ENCODE measurements at places on chromosomes 5 and 9. TPM values are rescaled to one million over a fixed set of nuclear protein-coding genes. Genes with fewer than 3 reads are reported as not detected.

Gene PROB1
- 1.3 TPM for total RNA-seq

Gene PTTG1
- total RNA-seq, result 6.9 TPM

Gene PCDHGA3
- 6.5 TPM for total RNA-seq

Gene MRPS2
- total RNA-seq, result 24.9 TPM

Gene CCDC112
- 14.4 TPM for total RNA-seq

Gene C5orf58
- total RNA-seq, result not detected

Gene SHISAL2B
- not detected for total RNA-seq

Gene PDGFRB
- 258 TPM for total RNA-seq

DNA sequence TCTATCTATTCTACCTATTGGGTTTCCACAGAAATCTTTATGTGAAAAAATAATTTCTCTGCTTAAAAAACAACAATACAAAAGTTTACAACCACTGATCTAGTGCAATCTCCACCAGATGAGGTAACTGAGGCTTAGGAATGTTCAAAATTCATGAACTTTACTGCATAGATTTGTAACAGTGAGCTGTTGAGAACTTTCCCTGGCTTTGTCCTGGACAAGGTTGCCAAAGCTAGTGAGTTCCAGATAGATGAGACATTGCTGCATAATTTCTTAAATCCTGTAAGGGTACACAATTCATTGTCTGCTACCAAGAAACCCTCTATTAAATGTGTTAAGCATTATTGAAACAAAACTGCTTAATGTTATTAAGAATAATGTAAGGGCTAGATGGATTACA, 102.7 kb downstream of the OSMR start:
- no peaks in the 10 kb centered on the region for H3K4me1 ChIP-seq
- H3K27ac ChIP-seq, result no peak overlapping the region
- H3K4me3 ChIP-seq, result no peak overlapping the region
- H3K36me3 ChIP-seq, result no peaks in the 10 kb centered on the region

DNA sequence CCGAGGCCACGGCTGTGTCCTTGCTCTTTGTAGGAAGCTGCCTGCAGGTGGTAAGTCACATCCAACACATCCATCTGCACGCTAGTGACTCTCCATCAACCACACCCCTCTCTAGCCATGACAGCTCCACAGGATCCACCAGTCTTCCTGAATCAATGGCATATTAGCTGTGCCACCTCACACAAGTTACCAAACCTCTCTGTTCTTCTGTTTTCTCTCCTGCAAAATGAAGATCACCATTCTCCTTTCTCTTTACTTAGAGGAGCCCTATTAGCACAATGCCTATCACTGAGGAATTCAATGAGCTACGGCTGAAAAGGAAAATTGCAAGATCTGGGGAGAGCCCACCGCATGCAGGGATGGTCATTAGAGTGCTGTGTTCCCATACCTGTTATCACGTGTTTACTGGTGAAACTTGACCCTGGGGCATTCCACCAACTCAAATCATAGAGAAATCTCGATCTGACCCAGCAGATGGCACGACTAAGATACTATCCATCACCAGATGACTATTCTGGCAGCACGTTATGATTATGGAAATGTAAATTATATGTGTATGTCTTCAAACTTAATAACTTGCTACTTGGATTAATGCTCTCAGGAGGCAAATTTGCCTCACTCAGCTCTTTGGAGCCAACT, 20.9 kb downstream of the WHRN start:
- no peak overlapping the region for H3K27ac ChIP-seq
- H3K4me1 ChIP-seq, result no peaks in the 10 kb centered on the region
- no peak for DNase-seq
- H3K36me3 ChIP-seq, result no peaks in the 10 kb centered on the region
- H3K4me3 ChIP-seq, result no peak overlapping the region

DNA sequence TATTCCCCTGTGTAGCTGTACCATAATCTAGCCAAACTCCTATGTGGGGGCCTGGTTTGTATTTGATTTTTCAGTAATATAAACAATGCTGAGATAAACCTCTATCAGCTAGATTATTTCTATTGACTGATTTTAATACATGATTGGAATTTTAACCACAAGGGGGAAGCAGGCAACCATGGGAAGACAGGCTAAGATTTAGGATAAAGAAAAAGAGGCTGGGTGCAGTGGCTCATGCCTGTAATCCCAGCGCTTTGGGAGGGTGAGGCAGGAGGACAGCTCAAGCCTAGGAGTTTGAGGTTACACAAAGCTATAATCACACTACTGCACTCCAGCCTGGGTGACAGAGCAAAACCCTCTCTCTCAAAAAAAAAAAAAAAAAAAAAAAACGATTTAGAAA, 18.1 kb upstream of the GPX3 start:
- no peak overlapping the region for H3K4me3 ChIP-seq
- no peaks in the 10 kb centered on the region for H3K27me3 ChIP-seq
- no peaks in the 10 kb centered on the region for H3K36me3 ChIP-seq
- no peak overlapping the region for H3K27ac ChIP-seq
- peaks cover 67% of the 10 kb centered on the region for H3K4me1 ChIP-seq

DNA sequence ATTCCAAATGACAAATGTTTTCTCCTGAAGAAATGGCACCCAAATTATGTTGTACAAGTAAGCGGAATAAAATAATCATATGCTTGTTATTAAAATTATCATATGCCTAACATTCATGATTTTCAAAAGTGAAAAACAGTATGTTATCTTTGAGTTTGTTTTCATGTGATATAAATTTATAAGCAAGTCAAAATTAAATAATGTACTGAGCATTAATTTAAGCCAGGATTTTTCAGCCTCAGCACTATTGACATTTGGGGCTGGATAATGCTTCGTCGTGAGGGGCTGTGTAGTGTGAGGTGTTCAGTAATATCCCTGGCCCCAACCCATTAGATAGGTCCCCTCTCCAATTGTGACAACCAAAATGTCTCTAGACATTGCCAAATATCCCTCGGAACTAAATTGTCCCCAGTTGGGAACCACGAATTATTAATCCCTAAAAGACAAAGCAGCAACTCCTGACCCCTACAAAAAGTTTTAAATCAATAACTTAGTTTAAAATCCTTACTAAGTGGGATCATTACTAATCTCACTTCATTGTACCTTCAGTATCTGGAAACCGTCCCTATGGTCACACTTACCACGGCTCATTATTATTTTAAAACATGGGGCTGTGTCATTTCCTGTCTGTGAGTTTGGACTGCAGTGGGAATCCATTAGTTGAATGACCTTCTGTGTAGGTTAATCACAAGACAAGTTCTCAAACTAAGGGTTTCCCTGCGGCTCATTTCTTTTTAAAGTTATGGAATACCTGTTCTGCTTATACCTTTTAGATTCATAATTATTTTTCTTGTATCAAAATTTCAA, 1.3 kb upstream of the NNT start:
- no peaks in the 10 kb centered on the region for H3K27me3 ChIP-seq
- H3K27ac ChIP-seq, result peak overlapping the region; percentile 84
- no peak for DNase-seq
- peaks cover 2% of the 10 kb centered on the region for H3K36me3 ChIP-seq
- peak overlapping the region; percentile 85 for H3K4me3 ChIP-seq
- peaks cover 4% of the 10 kb centered on the region for H3K4me1 ChIP-seq

DNA sequence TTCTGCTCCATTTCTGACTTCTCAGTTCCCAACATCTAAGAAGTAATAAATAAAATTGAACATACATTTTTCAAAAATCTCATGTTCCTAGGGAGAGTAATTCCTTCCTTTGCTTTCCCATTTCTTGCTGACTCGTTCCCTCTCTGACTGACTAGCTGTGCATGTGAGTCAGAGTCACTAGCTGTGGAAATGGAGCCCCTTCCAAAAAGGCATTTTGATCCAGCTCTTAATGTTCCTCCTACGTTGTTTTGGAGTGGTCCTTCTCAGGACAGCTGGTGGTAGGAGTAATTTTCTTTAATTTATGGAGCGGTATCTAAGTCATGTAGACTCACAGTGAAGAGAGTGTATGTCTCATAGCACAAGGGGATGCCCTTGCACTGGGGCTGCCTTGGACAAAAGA, 460.2 kb downstream of the GADD45G start:
- no peak overlapping the region for H3K27ac ChIP-seq
- H3K4me1 ChIP-seq, result no peaks in the 10 kb centered on the region
- no peak for DNase-seq
- no peaks in the 10 kb centered on the region for H3K27me3 ChIP-seq

GRCh38 chr5:65103756-65104440, 335.2 kb downstream of the CWC27 start:
- H3K27me3 ChIP-seq, result no peaks in the 10 kb centered on the region
- H3K4me1 ChIP-seq, result peaks cover 21% of the 10 kb centered on the region
- peak overlapping the region; percentile 89 for H3K27ac ChIP-seq
- no peak overlapping the region for H3K4me3 ChIP-seq
- H3K36me3 ChIP-seq, result no peaks in the 10 kb centered on the region

DNA sequence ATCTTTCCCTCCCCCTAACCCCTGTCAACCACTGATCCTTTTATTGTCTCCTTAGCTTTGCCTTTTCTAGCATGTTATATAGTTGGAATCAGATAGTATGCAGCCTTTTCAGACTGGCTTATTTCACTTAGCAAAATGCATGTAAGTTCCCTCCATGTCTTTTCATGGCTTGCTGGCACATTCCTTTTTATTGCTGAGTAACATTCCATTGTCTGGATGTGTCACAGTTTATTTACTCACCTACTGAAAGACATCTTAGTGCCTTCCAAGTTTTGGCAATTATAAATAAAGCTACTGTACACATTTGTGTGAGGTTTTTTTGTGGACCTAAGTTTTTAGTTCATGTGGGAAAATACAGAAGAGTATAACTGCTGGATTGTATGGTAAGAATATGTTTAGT, 230.1 kb downstream of the PBX3 start:
- no peak overlapping the region for H3K27ac ChIP-seq
- H3K36me3 ChIP-seq, result no peaks in the 10 kb centered on the region
- H3K4me3 ChIP-seq, result no peak overlapping the region
- H3K27me3 ChIP-seq, result no peaks in the 10 kb centered on the region
- H3K4me1 ChIP-seq, result no peaks in the 10 kb centered on the region

DNA sequence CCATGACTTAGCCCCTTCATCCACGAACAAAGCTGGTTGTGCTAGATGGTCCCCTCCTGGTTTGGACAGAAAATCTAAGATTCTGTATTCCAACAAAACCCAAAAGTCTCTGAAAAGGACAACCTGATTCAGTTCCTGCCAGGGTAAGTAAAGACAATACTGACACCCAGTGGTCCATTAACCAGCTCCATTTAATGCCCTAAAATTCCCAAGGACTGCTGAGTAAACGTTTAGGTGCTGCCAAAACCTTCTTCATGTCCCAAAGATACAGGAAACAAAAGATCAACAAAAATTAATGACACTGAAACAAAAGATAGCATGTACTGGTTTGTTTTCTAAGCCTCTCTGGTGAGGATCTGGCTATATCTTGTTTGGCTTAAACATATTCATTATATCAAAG, 25.3 kb upstream of the PPP1R2B start:
- no peak for DNase-seq
- H3K4me3 ChIP-seq, result no peak overlapping the region
- no peaks in the 10 kb centered on the region for H3K27me3 ChIP-seq
- H3K27ac ChIP-seq, result no peak overlapping the region
- no peaks in the 10 kb centered on the region for H3K4me1 ChIP-seq

- DNase-seq, result no peak
- no peaks in the 10 kb centered on the region for H3K27me3 ChIP-seq
- H3K4me3 ChIP-seq, result no peak overlapping the region
Observed at GRCh38 chr5:170416526-170416925, 27.4 kb upstream of the KCNMB1 start.

DNA sequence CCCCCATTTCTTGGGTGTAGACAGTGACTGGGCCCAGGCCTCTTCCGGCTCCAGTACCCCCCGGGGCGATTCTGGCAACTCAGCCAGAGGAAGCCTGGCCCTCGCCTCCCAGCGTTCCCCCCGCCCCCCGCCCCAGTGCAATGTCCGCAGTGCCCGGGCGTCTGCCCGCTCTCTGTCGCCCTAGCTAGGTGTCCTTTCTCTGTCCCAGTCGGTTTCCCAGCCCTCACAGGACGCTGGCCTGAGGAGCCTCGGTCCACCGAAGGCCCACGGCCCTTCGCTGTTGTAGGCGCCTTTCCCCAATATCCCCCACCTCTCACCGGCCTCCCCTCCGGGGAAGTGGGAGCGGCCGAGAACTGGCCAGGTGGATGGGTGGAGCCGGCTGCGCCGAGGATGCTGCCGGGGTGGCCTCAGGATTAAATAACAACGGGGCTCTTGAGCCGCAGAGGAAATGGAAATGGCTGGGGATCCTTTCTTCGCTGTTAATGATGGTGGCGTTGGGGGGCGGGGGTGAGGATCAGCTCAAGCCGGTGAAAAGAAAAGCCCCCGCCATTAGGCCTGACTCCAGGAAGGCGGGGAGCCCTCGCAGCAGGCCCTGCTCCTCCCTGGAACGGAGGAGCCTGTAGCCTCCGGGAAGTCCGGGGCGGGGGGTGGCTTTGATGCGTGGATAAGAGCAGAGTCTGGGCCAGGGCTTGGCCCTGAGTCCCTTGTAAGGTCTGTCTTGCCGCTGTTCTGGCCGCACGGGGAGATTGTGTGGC, 1.1 kb upstream of the SPRY4 start:
- H3K4me1 ChIP-seq, result peaks cover 18% of the 10 kb centered on the region
- H3K27ac ChIP-seq, result peak overlapping the region; percentile 60
- H3K36me3 ChIP-seq, result no peaks in the 10 kb centered on the region
- peak overlapping the region; percentile 50 for H3K4me3 ChIP-seq
- peak; percentile 51 for DNase-seq
- no peaks in the 10 kb centered on the region for H3K27me3 ChIP-seq

DNA sequence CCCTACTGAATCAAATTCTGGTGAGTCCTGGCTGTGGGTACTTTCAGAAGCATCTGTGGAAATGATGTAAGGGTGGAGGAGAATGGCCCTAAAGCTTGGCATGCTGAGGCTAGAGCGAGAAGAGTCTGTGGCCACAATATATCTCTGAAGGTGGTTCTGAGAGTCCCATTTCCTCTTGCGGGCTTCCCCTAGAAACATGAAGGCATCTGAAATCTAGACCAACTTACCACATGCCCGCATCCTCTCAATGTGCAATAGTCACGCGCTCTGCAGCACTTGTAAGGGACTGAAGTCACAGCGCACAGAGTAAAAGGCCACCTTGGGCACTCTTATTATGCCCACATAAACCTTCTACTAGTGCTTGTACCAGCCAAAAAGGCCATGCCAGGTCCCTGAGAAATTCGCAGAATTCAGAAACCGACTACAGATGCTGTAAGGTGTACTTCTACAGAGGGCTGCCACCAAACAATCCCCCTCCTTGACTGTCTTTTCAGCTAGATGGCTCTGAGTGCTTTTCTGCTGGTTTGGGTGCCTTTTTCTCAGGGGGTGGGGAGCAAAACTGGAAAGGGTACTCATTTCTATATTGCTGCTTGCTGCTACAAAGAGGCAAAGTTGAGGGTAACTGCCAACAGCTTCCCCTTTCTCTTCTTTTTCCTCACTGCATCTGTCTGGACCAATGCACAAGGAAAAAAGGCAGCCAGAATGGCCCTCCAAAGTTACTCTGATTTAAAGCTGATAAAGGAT, 107.3 kb downstream of the ZDHHC21 start:
- H3K27ac ChIP-seq, result no peak overlapping the region
- no peak for DNase-seq
- no peaks in the 10 kb centered on the region for H3K27me3 ChIP-seq
- no peak overlapping the region for H3K4me3 ChIP-seq
- no peaks in the 10 kb centered on the region for H3K4me1 ChIP-seq
- no peaks in the 10 kb centered on the region for H3K36me3 ChIP-seq

All from tibial nerve (tissue), 4 donors.